Thoracic aorta (tissue), 2 donors: ENCODE measurements at places on chromosomes 7 and 10. TPM values are rescaled to one million over a fixed set of nuclear protein-coding genes. Genes with fewer than 3 reads are reported as not detected.

DNA sequence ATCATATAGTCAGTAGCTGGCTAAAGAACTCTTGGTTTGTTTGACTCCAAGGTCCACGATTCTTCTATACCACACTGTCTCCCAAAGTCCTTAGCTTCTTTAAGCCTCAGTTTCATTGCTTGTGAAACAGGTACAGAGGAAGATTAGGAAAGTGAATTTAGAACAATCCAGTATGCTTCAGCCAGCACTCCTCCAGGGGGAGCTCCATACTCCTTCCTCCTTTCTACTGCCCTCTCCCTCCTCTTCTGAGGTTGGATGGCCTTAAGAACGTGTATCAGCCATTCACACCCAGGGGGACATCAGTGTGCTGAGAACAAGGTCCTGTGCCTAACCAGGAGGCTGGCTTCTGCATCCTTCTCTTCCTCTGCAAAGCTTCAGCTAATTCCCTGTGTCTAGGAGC lies 54.8 kb upstream of the CALD1 start:
- no peak for DNase-seq

GRCh38 chr10:53153831-53154230 lies 381.2 kb upstream of the MBL2 start:
- DNase-seq, result no peak

GRCh38 chr10:3950676-3951275 lies 165.8 kb upstream of the KLF6 start:
- DNase-seq, result no peak

DNA sequence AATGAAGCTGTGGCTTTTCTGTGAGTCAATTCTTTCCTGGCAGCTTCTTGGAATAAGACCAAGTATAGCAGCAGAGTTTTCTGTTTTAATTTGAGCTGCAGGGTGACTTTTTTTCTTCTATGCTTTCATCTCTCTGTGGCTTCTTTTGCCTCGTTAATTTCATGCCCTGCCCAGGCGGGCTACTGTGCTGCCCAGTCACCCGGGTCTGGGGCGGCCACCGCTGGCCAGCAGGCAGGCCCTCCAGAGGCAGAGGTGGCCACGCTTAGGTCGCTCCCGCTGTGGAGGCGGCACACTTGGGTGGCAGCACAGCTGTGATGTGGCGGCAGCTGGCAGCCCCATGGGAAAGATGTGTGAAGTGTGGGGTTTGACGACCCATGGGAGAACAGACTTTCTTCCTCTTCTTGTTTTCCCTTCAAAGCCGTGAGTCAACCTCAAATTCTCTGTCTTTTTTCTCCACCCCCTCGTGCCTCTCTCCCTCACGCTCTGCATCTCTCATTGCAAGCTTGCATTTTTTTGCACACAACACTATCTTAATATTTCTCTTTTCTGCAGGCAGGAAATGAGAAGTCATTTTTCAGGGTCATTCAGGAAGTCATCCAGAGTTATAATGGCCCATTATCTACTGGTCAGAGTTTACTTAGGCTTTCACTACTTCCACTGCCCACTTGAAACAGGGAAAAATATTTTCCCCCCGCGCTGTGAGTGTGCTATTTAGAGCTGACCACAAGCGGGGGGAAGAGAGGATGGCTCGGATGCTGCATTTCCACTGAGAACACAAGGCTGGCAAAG lies 67.8 kb downstream of the EGFR start:
- DNase-seq, result no peak

DNA sequence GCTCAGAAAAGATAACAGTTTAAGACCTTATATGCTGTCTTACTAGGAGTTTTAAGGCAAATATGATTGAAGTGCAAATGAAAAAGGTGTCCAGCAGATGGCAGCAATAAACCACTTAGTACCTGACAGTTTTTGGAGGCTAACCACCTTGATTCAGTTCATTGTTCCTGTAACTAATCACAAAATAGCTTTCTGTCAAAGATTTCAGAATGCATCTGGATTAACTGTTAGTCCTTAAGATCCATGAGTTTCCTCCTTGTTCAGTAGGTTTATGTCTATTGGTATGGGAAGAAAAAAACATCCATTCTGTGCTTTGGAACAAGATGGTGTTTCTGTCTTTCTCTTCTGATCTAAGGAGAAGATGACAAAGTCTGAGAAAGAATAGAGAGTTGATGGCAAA lies 46.6 kb downstream of the CCSER2 start:
- no peak for DNase-seq

The PSD gene
- total RNA-seq, result 0.21 TPM

The CARD11 gene
- 4.4 TPM for total RNA-seq

The PALD1 gene
- 19.5 TPM for total RNA-seq

The ATP6V1F gene
- 73.6 TPM for total RNA-seq

The FAM25A gene
- total RNA-seq, result not detected
